Bone marrow (tissue), 2 donors: ENCODE measurements at places on chromosomes 13 and 19.

DNA sequence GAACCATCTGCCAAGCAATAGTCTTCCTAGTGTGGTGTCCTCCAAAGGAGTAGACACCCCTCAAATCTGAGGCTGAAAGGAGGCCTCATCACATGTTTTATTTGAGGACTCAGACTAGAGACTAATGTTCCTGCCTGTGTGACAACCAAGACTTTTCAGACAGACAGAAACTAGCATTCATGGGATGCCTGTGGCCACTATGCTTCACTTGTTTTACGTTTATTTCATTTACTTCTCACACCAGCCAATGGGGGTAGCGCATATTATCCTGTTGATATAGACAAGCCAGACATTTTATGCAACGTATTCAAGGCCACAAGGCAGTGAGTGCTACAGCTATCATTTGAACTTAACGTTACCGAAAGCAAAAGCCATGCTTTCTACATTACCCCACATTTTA is 391.7 kb upstream of the HTR2A start:
- DNase-seq, result no peak

DNA sequence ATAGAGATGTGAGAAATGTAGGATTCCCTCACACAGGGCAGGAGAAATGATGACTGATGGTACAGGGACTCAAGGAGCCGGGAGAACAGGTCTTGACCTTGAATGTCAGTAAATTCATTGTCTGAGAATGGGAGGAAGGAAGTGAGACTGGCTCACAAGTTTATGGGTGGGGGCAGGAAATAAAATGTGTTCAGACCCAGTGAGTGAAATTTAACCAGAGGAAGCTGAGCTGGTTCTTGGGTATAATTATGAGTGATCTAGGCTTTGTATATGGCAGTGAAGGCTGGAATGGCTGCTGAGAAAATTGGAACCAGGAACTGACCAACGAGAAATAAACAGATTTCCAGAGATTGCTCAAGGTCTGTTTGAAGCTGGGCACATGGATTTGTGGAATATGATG is 6.3 kb upstream of the IGSF23 start:
- no peak for DNase-seq

- no peak for DNase-seq
These were observed 10.5 kb upstream of the MIER2 start for GRCh38 chr19:355134-355533.

DNA sequence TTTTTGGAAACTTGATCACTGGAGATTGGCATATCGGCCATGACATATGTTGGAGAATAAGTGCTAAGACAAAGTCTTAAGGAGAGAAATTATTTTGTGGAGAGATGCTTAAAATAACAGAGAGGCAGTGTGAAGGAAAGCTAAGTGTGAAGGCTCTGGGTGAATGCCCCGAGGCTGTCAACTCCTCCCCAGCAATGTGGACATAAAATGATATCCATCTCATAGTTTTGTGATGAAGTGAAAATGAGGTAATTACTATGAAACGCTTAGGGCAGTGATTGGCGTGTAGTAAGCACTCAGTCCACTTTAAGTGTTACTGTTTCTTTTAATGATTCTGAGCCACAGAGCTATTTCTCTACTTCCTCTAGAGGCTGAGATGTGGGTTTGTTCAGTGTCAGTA is 195.8 kb upstream of the KLF12 start:
- DNase-seq, result no peak

DNA sequence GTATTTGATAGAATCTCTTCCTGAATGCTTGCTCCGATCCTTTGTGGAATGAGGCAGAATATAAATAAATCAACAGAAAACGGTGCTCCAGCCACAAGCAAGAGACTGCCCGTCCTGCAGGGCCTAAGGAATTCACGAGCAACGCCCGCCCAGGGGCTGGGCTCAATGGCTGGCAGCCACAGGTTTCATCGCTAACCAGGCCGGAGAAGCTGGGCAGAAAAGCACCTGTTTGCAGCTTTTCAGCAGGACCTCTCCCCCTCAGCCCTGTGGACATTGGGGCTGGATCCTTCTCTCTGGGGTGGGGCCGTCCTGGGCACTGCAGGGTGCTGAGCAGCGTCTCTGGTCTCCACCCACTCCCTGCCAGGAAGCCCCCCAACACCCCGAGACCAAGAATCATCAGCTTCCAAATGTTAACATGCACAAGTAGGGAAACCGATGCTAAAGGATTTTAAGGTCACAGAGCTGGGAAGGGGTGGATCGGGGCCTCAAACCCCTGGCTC is 102.5 kb downstream of the GADD45B start:
- DNase-seq, result no peak

GRCh38 chr19:54905421-54905802 is 536 bp upstream of the NCR1 start:
- DNase-seq, result peak; percentile 25

DNA sequence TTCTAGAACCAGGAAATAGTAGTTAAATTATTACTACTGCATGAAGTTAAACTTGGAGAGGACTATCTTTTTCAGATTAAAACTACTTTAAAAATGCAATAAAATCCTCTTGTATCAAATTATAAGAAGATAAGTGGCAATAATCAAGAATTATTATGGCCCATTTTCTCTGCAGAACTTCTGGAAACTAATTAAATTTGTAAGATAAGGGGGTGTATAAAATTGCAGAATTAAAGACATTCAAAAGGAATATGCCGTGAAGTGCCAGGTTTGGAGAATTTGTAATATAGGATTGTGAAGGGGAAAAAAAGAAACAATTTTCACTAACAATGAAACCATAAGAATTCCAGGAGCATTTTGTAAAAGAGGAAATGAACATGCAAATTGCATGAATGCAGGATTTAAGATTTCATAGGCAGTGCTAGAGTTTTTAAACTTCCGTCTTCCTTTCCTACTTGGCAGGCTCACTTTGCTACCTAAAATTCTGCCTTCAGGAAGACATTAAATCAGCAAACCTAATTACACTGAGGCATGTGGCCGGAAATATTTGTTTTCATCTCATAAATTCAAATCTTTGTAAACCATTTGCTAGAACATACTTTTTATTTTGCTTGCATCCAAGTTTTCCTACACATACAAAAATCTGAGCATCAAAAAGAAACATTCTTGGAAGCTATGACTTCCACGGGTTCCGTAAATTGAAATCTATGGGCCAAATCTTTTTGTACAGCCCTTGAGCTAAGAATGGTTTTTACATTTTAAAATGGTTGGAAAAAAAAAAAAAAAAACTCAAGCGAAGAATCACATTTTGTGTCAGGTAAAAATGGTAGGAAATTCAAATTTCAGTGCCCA is 166.9 kb downstream of the DCLK1 start:
- no peak for DNase-seq

DNA sequence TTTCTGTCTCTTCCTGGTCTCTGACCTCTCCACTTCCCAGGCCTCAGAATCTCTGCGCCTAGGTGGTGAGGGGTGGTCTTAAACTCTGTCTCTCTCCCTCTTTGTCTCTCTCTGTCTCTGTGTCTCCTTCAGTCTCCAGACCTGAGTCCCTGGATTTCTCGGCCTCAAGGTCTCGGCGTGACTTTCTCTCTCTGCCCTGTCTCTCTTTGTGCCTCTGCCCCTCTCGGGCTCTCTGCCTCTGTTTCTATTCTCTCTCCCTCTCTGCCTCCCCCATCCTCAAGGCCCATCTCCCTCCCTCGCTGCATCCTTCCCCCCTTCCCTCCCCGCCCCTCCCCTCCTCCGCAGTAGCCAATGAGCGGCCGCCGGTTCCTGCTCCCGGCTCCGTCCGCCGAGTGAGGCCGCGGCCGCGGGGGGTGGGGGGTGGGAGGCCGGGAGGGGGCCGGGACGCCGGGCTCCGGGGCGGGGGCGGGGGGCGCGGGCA is at the start of gene CACNG7:
Gene CACNG7, plus strand, starts transcription at position 344 of the 481 bp plus-strand sequence. CDS start 3,554 bp downstream, outside the sequence.
- DNase-seq, result no peak

DNA sequence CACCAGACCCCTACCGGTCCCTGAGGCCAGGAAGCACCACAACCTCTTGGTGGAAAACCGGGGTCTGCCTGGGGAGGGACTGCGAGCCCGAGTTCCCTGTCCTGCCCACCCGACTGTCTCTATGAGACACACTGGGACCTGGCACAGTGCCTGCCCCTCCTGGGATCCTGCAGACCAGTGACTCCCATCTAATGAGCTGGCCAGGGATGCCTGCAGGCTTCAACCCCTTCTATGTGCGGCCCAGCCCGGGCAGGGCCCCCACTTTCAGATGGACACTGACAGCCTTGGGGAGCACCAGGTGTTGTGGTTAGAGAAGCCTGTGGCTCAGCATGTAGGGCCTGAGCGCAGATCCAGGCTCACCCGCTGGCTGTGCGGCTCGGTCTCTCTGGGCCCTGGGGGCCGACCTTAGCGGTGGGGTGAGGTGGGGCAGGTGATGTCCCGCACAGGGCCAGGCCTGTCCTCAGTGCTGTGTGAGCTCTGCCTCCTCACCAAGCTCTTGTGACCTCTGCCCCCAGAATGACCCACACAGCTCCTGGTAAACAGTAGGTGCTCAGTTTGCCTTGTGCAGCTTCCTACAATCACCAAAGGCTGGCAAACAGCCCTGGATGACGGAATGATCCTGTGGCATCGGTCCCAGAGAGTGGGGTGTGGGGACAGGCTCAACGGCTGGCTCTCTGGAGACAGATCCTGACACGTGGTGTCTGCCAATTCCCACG is 17.9 kb upstream of the CACTIN start:
- no peak for DNase-seq

- no peak for DNase-seq
These were observed 24.4 kb upstream of the ZNF561 start for GRCh38 chr19:9645472-9645871.

- no peak for DNase-seq
These were observed 5.5 kb downstream of the ARRDC2 start for GRCh38 chr19:18013210-18014111.

DNA sequence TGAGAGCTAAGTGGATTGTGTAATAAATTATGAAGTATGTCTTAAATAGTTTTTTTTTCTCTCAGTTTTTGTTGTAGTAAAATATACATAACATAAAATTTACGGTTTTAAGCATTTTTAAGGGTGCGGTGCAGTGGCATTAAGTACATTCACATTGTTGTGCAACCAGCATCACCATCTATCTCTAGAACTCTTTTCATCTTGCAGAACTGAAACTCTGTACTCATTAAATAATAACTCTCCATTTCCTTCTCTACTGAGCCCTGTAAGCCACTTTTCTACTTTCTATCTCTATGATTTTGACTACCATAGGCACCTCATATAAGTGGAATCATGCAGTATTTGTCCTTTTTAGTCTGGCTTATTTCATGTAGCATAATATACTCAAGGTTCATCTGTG is 87.1 kb downstream of the GJA3 start:
- DNase-seq, result no peak

DNA sequence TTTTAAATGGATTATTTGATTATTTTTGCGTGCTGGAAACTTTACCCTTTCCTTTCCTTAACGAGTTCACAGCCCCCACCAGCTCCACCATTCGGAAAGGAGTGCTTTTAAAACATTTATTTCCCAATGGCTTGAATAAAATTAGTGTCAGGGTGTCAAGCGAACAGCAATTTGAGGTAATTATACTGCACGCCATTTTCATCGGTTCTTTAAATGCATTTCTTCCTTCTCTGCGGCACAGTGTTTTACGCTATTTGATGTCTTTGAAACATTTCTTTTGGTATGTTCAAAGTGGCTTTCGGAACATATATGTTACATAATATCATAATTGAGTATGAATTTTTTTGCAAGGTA is 309 bp upstream of the SLITRK1 start:
- DNase-seq, result no peak

- DNase-seq, result peak; percentile 32
These were observed 26.5 kb downstream of the MPND start for GRCh38 chr19:4369888-4370260.

- peak; percentile 8 for DNase-seq
These were observed 6.2 kb downstream of the SULT2B1 start for GRCh38 chr19:48558018-48558684.

DNA sequence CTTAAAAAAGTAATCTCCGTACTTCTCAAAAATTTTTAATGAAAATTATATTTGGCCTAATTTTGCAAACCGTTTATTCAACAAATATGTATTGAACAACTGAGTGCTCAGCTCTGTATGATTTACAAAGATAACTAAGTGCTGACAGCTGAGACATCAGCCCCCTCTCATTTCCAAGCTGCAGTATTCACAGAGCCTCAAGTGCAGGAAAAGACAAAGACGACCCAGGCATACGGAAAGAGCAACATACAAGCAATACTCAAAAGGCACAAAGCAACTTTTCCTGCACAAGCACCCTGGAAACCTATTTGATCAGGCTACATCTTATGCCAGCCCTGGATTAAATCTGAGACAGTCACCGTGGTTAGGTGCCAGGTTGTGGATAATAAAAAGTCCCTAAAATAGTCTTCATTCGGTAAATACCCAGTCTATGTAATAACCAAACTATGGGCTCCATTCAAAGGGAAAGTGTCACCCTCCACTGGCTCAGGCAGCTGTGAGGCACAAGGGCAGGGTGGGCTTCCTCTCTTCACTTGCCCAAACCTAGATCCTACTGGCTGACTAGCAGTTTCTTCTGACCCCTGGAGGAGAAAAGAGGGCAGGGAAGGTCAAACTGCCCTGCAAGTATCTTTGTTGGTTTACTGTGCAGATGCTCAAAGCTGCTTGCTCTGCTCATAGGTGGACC is 65.5 kb downstream of the TBC1D4 start:
- no peak for DNase-seq

GRCh38 chr19:54803410-54803809 is at the start of gene KIR2DL4:
KIR2DL4 (plus strand) TSS chr19:54803610; CDS start chr19:54803652, 42 bp downstream.
- DNase-seq, result no peak
